ENCODE measurements at places on chromosomes 3 and 15. TPM values are rescaled to one million over a fixed set of nuclear protein-coding genes. Genes with fewer than 3 reads are reported as not detected.

The OIP5 gene
- 12.3 TPM for total RNA-seq

The LCMT2 gene
- 9.9 TPM for total RNA-seq

The SST gene
- not detected for total RNA-seq

The GCSAM gene
- total RNA-seq = not detected

The C3orf20 gene
- under 0.01 TPM for total RNA-seq

The B3GALNT1 gene
- 12.3 TPM for total RNA-seq

The EXD1 gene
- total RNA-seq = not detected

The ZMYND10 gene
- 0.22 TPM for total RNA-seq

The CACNA1D gene
- under 0.01 TPM for total RNA-seq

The PPM1L gene
- total RNA-seq = 0.66 TPM

The SPTBN5 gene
- 2.4 TPM for total RNA-seq

The ADCY5 gene
- not detected for total RNA-seq

The GOLGA8S gene
- total RNA-seq = not detected

The MYRIP gene
- total RNA-seq = not detected

The HYAL3 gene
- 1.8 TPM for total RNA-seq

The TIMP4 gene
- 0.66 TPM for total RNA-seq

The TMEM207 gene
- total RNA-seq = not detected

The PTPRG gene
- total RNA-seq = 45.1 TPM

The RBPMS2 gene
- total RNA-seq = 0.22 TPM

The AHSG gene
- total RNA-seq = not detected

The EFCC1 gene
- 0.86 TPM for total RNA-seq

The TBL1XR1 gene
- 84.7 TPM for total RNA-seq

The ZBTB47 gene
- total RNA-seq = 26.0 TPM

The NR2F2 gene
- total RNA-seq = 20.6 TPM

The ZNF80 gene
- total RNA-seq = not detected

The KLHL6 gene
- total RNA-seq = under 0.01 TPM

The ARL6IP5 gene
- total RNA-seq = 78.6 TPM

The AGBL1 gene
- not detected for total RNA-seq

The OXTR gene
- total RNA-seq = 12.3 TPM

The TM4SF4 gene
- not detected for total RNA-seq

The ZNF502 gene
- 3.9 TPM for total RNA-seq

The C3orf22 gene
- not detected for total RNA-seq

The HAPLN3 gene
- 4.2 TPM for total RNA-seq

The GRM2 gene
- total RNA-seq = not detected

The GASK1A gene
- 0.22 TPM for total RNA-seq

The RBP2 gene
- not detected for total RNA-seq

The ALS2CL gene
- total RNA-seq = 1.3 TPM

The RPP25 gene
- 15.0 TPM for total RNA-seq

The SHISA5 gene
- total RNA-seq = 194 TPM

The CFAP100 gene
- not detected for total RNA-seq

The MYZAP gene
- total RNA-seq = 1.3 TPM

The GP5 gene
- under 0.01 TPM for total RNA-seq

The TRPM1 gene
- total RNA-seq = not detected

The SMCO1 gene
- total RNA-seq = not detected

The STAC gene
- total RNA-seq = 0.14 TPM

The EFHB gene
- total RNA-seq = not detected

The GP9 gene
- not detected for total RNA-seq

The FANCD2OS gene
- total RNA-seq = not detected

The ERC2 gene
- total RNA-seq = not detected

Measured in placental pericyte (primary cell).